ENCODE measurements at places on chromosomes 12 and 14.

- no peak for DNase-seq
These were observed 21.0 kb downstream of the RTN1 start for GRCh38 chr14:59849411-59850130.

DNA sequence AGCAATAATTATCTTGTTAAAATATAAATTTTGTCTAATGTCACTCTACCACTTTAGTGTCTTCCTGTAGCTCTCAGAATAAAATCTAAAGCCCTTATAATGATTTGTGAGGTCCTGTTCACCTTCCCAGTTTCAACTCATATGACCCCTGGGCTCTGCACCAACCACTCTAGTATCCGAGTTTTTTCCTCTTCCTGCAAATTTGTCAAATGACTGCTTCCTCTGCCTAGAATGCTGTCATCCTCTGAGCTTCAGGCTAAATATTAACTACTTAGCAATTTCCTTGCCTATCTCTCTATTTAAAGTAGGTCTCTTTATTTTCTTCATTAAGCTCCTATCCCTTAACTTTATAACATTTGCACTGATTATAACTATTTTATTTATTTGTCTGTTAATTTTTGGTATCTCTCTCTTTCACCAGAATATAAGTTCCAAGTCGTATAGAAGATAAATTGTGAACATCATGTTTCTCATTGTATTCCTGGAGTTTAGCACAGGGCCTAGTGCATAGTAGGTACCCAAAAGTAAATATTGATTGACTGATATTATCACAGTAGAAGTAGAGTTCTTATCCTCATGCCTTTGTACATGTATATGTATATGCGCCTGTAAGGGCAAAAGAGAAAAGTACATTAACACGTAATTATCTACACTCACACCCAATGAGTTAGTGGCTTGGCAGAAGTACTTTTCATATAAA lies 196.0 kb downstream of the BCAT1 start:
- no peak for DNase-seq

GRCh38 chr12:59668674-59669073 lies 72.8 kb downstream of the SLC16A7 start:
- no peak for DNase-seq

- no peak for DNase-seq
These were observed 42.1 kb downstream of the SEC23A start for GRCh38 chr14:39060818-39061437.

- peak; percentile 68 for DNase-seq
These were observed 30.0 kb upstream of the WSCD2 start for GRCh38 chr12:108099073-108099472.

DNA sequence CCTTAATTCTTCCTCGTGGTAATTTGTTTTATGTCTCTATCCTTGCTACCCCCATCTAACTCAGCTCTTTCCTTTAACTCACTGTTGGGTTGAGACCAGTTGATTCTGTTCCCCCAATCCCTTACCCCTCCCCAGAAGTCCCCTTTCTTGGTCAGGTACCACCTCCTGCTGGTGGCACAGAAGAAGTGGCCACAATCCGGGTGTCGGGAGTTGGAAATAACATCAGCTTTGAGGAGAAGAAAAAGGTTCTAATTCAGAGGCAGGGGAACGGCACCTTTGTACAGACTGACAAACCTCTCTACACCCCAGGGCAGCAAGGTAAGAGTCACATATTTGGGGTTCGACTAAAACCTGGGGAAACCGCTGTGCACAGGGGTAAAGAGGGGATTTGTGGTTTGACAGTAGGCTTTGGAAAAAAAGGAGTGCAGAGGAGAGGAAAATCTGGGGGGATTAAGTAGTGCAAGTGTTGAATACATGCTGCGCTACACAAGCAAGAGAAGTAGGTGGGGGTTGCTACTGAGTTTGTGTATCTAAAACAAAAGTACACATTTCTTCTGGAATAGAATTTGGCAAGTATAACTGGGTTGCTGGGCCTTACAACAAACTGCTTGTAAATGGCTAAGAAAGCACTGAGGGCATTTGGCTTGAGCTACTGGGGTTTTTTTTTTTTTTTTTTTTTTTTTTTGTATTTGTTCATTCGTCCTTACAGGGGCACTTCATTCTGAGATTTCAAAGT lies 1.3 kb downstream of the A2ML1 start:
- DNase-seq: peak; percentile 64

DNA sequence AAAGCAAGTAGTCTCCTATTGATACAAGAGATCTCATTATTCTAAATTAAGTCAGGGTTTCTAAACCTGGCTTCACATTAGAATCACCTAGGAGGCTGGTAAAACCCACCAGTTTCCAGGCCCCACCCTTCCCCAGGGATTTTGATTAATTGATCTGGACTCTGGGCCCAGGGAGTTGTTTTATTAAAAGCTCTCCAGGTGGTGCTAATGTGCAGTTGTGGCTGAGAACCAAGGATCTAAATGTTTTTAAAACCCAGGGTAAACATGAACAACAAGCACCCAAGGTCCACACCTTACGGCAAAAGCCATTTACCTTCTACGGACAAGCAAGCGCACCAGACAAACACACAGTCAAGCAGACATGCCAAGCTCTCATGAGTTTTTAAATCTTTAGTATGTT lies 73.9 kb downstream of the SLC2A13 start:
- DNase-seq: no peak

GRCh38 chr12:53048033-53048779 lies 1.7 kb upstream of the TNS2 start:
- DNase-seq: no peak

DNA sequence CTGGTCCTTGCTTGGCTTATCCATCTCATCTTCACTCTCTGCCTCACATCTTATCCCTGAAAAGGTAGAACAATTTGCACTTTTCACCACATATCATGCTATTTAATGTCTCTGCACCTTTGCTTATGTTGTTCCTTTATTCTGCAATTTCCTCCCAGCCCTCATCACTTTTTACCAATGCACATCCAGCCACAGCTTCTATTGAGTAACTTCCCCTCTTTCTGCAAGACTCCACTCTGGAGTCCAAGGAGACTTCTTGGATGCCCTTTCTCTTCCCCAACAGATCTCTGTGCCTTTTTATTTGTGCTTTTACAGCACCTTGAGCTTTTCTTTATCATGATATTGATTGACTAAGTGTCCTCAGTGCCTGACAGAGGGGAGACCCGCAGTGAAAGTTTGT lies 797.1 kb downstream of the VRK1 start:
- DNase-seq: no peak

DNA sequence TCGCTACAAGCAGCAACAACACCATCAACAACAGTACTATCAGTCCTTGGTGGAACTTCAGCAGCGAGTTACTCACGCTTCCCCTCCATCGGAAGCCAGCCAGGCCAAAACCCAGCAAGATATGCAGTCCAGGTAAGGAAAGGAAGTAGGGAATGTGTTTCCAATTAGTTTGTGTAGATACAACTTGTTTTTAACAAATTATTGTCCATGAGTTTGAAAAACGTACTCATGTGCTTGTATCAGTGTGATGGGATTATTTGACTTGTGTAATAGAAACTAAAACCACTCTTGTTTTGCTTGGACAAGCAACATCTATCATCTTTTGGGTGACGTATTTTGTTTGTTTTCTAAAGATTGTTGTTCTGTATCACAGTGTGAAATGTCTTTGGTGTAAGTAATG lies 137.9 kb downstream of the NAV3 start:
- DNase-seq: no peak

DNA sequence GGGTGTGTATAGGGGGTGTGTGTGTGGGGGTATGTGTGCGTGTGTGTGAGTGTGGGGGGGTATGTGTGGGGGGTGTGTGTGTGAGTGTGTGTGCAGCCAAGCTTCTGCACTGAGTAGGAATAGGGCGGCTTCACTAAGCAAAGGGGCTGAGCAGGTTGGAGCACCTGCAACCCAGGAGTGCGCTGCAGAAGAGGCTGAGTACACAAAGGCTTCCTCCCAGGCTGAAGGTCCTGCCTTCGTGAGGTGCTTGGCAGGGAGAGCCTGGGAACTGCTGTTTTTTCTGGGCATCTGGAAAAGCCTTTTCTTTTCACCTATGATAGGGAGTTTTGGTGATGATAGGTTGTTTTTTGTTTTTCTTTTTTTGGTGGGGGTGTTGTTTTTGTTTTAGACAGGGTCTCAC lies 6.0 kb upstream of the NUDT14 start:
- DNase-seq: no peak

GRCh38 chr12:6116471-6117021 lies 7.9 kb downstream of the VWF start:
- no peak for DNase-seq

DNA sequence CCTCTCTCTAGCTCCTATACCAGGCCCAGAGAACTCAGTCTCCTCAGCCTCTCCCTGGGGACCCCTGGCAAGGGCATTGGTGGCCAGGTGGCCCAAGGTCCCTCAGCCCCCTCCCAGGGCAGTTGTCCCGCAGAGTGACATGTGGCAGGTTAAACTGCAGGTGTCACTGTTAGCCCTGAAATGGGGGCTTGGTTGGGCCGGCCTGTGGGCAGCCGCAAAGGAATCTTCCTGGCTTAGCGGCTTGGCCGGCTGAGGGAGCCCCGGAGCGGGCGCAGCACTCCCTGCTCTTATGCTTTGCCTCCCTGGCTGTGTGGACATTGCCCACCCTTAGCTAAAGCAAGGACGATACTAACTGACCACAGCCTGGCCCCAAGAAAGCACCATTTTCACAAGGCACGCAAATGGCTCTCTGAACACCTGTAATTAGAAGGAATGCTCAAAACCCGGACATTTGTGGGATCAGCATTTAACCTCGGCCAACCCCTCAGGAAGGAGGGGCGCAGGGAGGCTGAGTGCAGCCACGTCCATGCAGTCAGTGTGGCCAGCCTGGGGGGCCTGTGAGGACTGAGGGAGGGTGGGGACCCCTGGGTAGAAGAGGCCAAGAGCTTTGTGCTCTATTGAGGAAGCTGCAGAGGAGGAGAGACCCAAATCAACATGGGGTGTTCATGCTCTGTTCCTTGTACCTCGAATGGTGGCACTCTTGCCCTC lies 82.2 kb downstream of the PAPOLA start:
- peak; percentile 81 for DNase-seq

DNA sequence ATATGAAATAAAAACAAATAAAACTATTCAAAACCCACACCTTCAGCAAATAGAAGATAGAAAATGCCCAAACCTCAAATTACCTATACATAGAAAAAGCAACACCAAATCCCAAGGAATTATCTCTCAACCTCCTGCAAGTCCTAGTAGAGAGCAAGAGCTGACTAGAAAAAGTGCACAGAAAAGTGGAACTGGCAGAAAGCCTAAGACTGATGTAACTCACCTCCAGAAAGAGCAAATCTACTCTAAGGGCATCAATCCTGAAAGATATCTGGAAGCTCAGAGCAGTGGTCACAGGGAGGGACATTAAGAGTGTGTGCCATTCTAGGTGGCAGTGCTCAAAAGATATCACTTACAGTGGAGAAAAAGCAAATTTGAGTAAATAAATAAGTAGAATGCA lies 62.1 kb upstream of the PLEKHG7 start:
- no peak for DNase-seq

DNA sequence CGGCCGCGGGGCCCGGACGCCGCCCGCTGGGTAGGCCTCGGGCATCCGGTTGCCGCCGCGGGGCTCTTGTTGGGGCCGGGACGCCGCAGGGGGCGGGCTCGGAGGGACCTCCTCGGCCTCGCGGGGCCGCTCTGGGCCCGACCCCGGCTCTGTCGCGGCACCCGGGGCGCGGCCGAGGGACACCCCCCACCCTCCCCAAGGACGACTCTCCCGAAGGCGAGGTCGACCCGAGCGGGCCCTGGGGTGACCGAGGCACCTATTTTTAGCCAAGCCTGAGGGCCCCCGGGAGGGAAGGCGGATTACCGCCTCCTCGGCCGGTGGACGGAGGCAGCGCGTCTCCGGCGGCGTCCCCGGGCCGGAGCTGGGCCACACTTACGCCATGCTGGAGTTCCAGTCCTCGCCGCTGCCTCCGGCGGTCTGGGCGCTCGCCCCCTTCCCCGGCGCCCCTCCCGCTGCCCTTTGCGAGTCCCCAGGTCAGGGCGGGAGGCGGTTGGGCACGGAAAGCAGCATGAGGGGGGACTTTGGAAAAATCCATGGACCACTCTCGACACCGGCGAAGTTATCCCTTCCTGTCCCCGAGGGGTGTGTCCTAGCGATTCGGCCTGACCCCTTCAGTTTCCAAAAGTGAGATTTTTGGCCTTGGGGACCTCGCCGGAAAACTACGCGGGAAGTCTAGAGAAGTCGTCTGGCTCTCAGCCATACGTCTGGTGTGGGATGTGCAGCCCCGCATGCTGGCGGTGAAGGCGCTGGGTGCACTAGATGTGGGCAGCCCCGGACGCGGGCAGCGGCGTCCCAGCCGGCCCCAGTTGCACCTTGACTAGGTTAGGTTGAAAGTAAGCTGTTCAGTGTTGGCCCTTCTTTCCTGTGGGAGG lies 699 bp downstream of the KTN1 start:
- DNase-seq: peak; percentile 77

DNA sequence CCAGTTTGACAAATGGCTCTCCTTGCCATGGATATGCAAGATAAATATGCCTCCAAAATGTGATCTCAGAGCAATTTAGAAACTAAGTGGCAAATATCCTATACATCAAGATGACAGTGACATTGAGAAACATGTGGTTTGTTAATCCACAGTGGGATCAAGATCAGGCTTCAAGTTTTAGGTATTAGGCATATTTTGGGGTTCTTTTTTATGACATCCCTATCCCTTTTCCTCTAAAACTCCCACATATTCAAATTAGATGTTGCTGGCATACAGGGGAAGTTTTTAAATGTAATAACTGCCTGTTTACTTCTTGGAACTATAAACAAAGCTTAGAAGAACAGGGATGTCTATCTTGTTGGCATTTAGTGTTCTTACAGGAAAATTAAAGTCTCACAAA lies 179.4 kb downstream of the CRADD start:
- peak; percentile 19 for DNase-seq

DNA sequence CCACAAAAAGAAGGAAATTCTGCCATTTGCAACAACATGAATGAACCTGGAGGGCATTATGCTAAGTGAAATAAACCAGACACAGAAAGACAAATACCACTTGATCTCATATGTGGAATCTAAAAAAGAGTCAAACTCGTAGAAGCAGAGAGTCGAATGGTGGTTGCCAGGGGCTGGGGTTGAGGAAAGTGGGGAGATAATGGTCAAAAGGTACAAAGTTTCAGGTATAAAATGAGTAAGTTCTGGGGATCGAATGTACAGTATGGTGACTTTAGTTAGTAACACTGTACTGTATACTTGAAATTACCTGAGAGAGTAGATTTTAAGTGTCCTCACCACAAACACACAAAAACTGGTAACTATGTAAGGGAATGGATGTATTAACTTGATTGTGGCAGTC lies 129.4 kb downstream of the PPM1H start:
- DNase-seq: no peak

DNA sequence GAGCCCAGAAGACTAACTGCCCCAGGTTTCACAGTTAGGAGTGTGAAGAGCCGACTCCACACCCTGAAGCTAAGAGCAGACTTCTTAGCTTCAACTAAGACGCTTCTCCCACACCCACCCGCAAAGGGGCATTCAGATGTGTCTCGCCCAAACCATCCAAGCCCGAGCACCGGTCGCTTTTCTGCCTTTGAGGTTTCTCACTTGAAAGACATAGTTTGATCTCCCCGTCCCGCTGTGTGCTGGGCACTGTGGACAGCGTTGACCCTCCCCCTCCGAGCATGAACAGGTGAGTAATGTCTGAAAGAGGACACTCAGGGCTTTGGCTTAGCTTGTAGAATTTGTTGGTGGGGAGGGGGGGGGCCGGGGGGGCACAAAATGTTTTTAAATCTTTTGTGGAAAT lies 123.8 kb downstream of the TMEM132D start:
- DNase-seq: no peak
